Activated CD8-positive, alpha-beta T cell treated with anti-CD3 and anti-CD28 coated beads, Interleukin-2, amount 10 ng/mL, durations not matched to agents 7 days and 5 days (primary cell): ENCODE measurements at places on chromosomes 12 and 14. TPM values are rescaled to one million over a fixed set of nuclear protein-coding genes. Genes with fewer than 3 reads are reported as not detected.

- H3K27ac ChIP-seq, result no peak overlapping the region
- no peaks in the 10 kb centered on the region for H3K36me3 ChIP-seq
- no peaks in the 10 kb centered on the region for H3K27me3 ChIP-seq
- H3K4me3 ChIP-seq, result no peak overlapping the region
These were observed 12.2 kb downstream of the CAPZA3 start for GRCh38 chr12:18750085-18750484.

DNA sequence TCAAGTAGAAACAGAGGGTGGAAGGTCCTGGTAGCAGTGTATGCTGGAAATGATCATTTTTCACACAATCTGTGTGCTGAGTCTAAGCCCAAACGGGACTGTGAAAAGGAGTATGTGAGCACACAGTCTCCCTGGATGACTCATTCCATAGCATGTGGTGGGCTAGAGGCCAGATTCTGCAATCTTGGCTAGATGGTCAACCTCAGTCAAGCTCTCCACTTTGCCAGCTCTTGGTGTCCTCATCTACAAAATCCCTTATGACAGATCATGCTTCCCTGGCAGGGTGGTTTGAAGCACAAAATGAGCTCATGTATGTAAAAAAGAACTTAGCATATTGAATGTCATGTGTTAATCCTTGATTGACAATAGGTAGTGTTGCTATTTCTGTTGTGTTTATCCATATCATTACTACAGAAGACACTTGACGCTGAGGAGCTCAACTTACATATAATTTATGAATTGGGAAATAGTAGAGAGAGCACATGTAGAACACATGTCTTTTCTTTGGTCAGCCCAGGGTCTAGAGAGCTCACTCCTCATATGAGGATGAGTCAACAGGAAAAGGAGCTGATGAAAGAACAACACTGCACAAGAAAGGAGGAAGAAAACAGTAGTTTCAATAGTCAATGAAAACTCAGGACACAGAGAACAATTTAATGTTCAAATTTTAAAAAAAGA is 517.5 kb downstream of the BCL11B start:
- DNase-seq, result no peak
- H3K4me1 ChIP-seq, result no peaks in the 10 kb centered on the region
- H3K27ac ChIP-seq, result no peak overlapping the region
- H3K27me3 ChIP-seq, result no peaks in the 10 kb centered on the region
- H3K4me3 ChIP-seq, result no peak overlapping the region
- peaks cover 8% of the 10 kb centered on the region for H3K36me3 ChIP-seq

GRCh38 chr14:104559028-104559803 is 20.3 kb upstream of the C14orf180 start:
- H3K4me3 ChIP-seq, result no peak overlapping the region
- H3K4me1 ChIP-seq, result peaks cover 2% of the 10 kb centered on the region
- no peaks in the 10 kb centered on the region for H3K27me3 ChIP-seq

DNA sequence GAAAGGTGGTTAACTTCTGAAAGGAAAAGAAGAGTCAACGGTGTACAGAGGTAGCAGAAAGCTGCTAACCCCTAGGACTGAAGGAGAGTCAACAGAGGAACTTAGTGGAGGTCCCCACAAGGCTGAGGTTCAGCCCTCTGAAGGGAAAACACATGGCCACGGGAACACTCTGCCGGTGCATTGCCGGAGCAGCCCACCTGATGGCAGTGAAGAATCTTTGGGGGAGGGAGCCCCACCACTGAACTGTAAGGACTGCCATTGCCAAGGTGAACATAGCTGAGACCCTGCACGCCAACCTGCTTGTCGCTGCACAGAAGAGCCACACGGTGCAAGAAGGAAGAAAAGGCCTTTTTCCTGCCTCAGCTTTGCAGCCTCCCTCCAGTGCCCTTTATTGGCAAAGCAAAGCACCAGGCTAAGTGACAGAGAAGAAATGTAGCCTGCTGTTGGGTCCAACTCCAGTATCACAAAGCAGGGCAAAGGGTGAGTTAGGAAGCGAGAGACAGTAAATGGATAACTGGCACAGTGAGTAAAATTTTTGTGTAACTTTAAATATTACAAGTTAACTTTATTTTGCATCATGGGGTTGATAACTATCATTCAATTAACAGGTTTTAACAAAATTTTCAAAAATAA is 76.9 kb downstream of the LIN52 start:
- no peaks in the 10 kb centered on the region for H3K27me3 ChIP-seq
- peaks cover 2% of the 10 kb centered on the region for H3K36me3 ChIP-seq
- H3K4me1 ChIP-seq, result no peaks in the 10 kb centered on the region
- no peak overlapping the region for H3K4me3 ChIP-seq

GRCh38 chr14:96085369-96085768 is 46.2 kb downstream of the C14orf132 start:
- H3K27me3 ChIP-seq, result no peaks in the 10 kb centered on the region
- H3K36me3 ChIP-seq, result no peaks in the 10 kb centered on the region
- no peak overlapping the region for H3K4me3 ChIP-seq
- no peak overlapping the region for H3K27ac ChIP-seq

DNA sequence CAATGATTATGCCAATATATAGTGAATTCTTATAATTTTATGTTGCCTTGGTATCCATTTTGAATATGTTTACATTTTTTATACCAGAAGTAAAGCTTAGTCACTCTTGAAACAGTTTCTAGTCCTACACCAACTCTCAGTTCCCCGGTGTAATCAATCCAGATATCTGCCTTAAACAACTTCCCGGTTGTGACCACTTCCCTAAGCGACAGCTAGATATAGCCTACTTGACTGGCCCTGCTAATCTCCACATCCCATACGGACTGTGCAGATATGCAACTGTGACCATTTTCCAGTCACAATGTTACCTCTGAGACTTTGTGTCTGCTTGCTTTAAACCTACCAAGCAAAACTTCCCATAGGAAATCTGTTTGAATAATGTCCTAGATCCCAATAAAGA is 1551.5 kb upstream of the SEL1L start:
- no peaks in the 10 kb centered on the region for H3K4me1 ChIP-seq
- no peaks in the 10 kb centered on the region for H3K36me3 ChIP-seq
- no peak for DNase-seq
- no peak overlapping the region for H3K4me3 ChIP-seq
- no peak overlapping the region for H3K27ac ChIP-seq

KRT71 gene
- not detected for total RNA-seq
